ENCODE measurements at places on chromosomes 4 and X. TPM values are rescaled to one million over a fixed set of nuclear protein-coding genes. Genes with fewer than 3 reads are reported as not detected.

The IL2RG gene
- 3.8 TPM for total RNA-seq

The SLC6A14 gene
- total RNA-seq, result 0.55 TPM

The CT45A3 gene
- not detected for total RNA-seq

GRCh38 chr4:21290562-21290961 lies 590.3 kb downstream of the PACRGL start:
- no peaks in the 10 kb centered on the region for H3K27me3 ChIP-seq
- H3K27ac ChIP-seq, result no peak overlapping the region
- H3K36me3 ChIP-seq, result no peaks in the 10 kb centered on the region
- H3K4me1 ChIP-seq, result no peaks in the 10 kb centered on the region
- no peak overlapping the region for H3K4me3 ChIP-seq

GRCh38 chr4:37726666-37727065 lies 40.5 kb upstream of the RELL1 start:
- H3K4me1 ChIP-seq, result peaks cover 4% of the 10 kb centered on the region
- DNase-seq, result no peak
- no peak overlapping the region for H3K27ac ChIP-seq
- H3K27me3 ChIP-seq, result no peaks in the 10 kb centered on the region
- no peak overlapping the region for H3K4me3 ChIP-seq

DNA sequence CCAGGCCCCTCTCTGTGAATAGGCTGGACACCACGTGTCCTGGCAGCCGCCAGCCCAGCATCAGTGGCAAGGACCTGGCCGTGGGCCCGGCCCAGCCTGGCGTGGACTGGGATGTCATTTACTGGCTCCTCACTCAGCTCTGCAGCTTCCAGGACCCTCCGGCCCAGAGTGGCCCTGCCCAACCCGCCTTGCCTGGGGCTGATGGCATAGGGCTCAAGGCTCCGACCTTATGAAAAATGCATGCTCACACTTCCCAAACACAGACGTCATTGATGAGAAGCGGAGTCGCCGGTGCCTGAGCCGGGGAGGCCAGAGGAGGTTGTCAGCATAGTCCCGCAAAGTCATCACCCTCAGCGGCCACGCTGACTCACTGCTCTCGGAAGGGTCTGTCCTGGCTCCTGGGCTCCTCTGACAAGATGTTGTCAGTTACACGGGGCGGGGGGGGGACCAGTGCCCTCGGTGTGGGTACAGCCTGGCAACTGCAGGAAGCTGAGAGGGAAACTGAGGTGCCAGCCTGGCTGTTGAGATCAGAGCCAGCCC lies 14.3 kb downstream of the CFAP99 start:
- H3K27ac ChIP-seq, result no peak overlapping the region
- H3K4me1 ChIP-seq, result no peaks in the 10 kb centered on the region
- H3K36me3 ChIP-seq, result no peaks in the 10 kb centered on the region

DNA sequence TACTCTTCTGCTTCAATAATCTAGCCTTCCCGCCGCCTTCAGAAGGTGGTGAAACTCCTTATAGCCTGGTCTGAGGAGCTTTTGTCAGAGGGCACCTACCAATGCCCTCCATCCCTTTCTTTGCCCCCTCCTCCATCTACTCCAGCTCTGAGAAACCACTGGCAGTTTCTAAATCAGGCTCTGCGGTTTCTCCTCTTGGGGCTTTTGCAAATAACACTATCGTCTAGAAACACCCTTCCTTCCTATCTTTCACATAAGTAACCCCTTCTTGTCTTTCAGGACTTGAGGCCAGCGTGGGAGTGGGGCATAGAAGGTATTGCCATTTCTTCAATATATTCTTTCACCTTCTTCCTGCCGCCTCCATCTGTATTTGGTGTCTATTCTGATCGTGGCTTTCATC lies 1.2 kb upstream of the EFHC2 start:
- DNase-seq, result no peak
- no peaks in the 10 kb centered on the region for H3K27me3 ChIP-seq
- H3K4me1 ChIP-seq, result no peaks in the 10 kb centered on the region
- no peak overlapping the region for H3K4me3 ChIP-seq
- no peak overlapping the region for H3K27ac ChIP-seq

GRCh38 chrX:23235051-23235450 lies 99.6 kb upstream of the PTCHD1 start:
- no peaks in the 10 kb centered on the region for H3K36me3 ChIP-seq
- no peaks in the 10 kb centered on the region for H3K4me1 ChIP-seq
- H3K4me3 ChIP-seq, result no peak overlapping the region
- H3K27me3 ChIP-seq, result no peaks in the 10 kb centered on the region
- no peak overlapping the region for H3K27ac ChIP-seq
- DNase-seq, result no peak

DNA sequence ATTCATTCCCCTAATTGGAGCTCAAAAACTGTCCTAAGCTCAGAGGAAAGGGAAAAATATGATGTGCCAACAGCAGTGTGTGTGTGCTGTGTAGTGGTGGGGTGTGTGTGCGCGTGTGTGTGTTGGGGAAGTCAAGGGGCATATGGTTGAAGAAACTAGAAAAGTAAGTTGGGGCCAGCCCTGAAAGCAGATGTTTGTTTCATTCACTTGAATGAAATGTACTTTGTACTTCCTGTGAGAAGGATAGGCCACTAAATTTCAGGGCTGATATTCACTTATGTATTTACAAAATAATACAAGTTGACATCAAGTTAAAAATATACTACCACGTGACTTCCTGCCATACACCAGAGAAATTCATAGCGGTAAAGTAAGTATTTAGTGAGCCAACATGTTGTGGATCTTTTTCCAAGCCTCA lies 151.3 kb upstream of the JADE1 start:
- DNase-seq, result no peak
- no peaks in the 10 kb centered on the region for H3K27me3 ChIP-seq
- H3K36me3 ChIP-seq, result no peaks in the 10 kb centered on the region
- H3K4me1 ChIP-seq, result peaks cover 29% of the 10 kb centered on the region

GRCh38 chr4:111960241-111960667 lies 185.0 kb upstream of the FAM241A start:
- H3K4me1 ChIP-seq, result no peaks in the 10 kb centered on the region
- H3K27ac ChIP-seq, result no peak overlapping the region
- no peaks in the 10 kb centered on the region for H3K36me3 ChIP-seq
- no peak overlapping the region for H3K4me3 ChIP-seq

GRCh38 chr4:3484057-3484973 lies 21.2 kb downstream of the DOK7 start:
- peaks cover 35% of the 10 kb centered on the region for H3K4me1 ChIP-seq
- H3K36me3 ChIP-seq, result no peaks in the 10 kb centered on the region
- peaks cover 85% of the 10 kb centered on the region for H3K27me3 ChIP-seq
- no peak overlapping the region for H3K27ac ChIP-seq
- no peak overlapping the region for H3K4me3 ChIP-seq
- peak; percentile 44 for DNase-seq

DNA sequence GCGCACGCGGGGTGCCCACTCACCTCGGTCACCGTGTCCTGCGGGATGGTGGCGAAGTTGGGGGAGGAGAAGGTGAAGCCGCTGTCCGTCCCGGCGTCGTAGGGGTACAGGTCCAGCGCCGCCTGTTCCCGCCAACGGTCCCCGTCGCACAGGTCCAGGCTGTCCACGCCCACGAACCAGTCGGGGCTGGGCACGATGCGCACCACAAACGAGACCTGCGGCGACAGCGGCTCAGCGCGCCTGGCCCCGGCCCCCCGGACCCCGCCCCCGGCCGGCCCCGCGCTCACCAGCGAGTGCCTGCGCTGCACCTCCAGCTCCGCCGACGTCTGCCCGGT lies 1.4 kb downstream of the SPON2 start:
- no peak overlapping the region for H3K27ac ChIP-seq
- DNase-seq, result no peak
- H3K4me1 ChIP-seq, result peaks cover 32% of the 10 kb centered on the region
- peak overlapping the region; percentile 38 for H3K4me3 ChIP-seq
- H3K27me3 ChIP-seq, result peaks cover 50% of the 10 kb centered on the region
- H3K36me3 ChIP-seq, result no peaks in the 10 kb centered on the region

GRCh38 chr4:168695288-168695687 lies 198.4 kb downstream of the PALLD start:
- no peak overlapping the region for H3K27ac ChIP-seq
- H3K36me3 ChIP-seq, result no peaks in the 10 kb centered on the region
- H3K4me3 ChIP-seq, result no peak overlapping the region
- DNase-seq, result no peak

- H3K4me1 ChIP-seq, result no peaks in the 10 kb centered on the region
- no peak overlapping the region for H3K4me3 ChIP-seq
- no peak for DNase-seq
- no peaks in the 10 kb centered on the region for H3K27me3 ChIP-seq
- H3K27ac ChIP-seq, result no peak overlapping the region
Measured at GRCh38 chrX:43269201-43269600, 386.9 kb upstream of the MAOA start.
